ENCODE measurements at places on chromosomes 6 and 20.

GRCh38 chr6:15449011-15449410, 203.1 kb downstream of the JARID2 start:
- no peak for DNase-seq

DNA sequence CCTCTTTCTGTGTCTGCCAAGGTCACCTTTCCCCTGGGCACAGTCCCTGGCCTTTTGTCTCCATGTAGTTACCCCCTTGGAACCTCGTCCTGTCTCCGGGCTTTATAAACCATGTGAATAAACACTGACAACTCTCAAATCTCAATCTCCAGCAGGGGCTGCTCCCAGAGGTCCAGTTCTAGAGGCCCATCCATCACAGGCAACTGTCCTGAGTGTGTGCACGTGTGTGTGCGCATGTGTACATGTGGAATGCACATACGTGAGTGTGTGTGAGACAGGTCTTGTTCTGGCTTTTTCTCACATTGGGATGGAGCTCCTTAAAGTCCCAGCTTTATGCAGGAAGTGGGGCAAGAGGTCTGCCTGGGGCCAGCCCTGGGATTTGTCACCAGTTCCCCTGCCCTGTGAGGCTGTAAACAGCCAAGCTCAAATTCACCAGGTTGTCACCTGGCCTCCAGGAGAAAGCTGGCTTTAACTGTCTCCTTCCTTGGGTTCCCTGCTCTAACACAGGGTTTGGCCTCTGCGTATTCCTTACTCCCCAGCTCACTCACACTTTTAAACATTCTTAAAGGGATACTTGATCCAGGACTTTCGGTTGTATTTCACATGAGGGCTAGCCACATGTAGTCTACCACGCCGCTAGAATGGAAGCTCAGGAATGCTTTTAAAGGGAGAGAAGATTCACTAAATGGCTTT, 42.7 kb downstream of the RAMACL start:
- no peak for DNase-seq

GRCh38 chr20:15139522-15139921, 802.1 kb upstream of the FLRT3 start:
- DNase-seq: no peak

- DNase-seq: no peak
These were observed 48.5 kb downstream of the BTBD3 start for GRCh38 chr20:11966186-11966585.

GRCh38 chr20:24473435-24474223, 4.2 kb downstream of the SYNDIG1 start:
- no peak for DNase-seq

- DNase-seq: no peak
These were observed 55.5 kb upstream of the MYO6 start for GRCh38 chr6:75693534-75693933.

- DNase-seq: no peak
These were observed 898.8 kb downstream of the KIF16B start for GRCh38 chr20:15674253-15675060.

GRCh38 chr6:38134704-38135088, 315.2 kb downstream of the ZFAND3 start:
- no peak for DNase-seq

GRCh38 chr6:46293641-46294316, 123.0 kb upstream of the ENPP5 start:
- no peak for DNase-seq

GRCh38 chr6:89339565-89339964, 13.0 kb downstream of the UBE2J1 start:
- no peak for DNase-seq

- DNase-seq: no peak
These were observed at the start of gene IPCEF1 for GRCh38 chr6:154356690-154357089. Gene IPCEF1, minus strand, starts transcription at chr6:154356803. Its CDS starts 90,856 bp downstream, at chr6:154265947.

GRCh38 chr6:110755411-110755834, 59.8 kb downstream of the CDK19 start:
- no peak for DNase-seq

DNA sequence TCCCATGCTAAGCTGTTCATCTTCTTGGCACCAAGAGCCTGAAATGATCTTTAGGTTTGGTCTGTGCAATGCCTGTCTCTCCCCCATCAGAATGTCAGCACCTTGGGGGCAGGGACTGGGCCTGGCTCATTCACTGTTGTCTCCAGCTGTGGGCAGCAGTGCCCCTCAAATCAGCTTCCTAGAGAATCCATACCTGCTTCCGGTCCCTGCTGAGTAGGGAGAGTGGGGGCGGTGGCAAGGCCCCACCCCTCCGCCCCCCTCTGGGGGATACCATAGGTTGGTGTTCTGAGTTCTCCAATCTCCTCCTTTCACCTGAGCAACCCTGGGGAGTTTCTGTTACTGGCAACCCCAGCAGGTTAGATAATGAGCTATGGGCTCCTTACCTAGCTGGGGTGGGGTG, 19.2 kb upstream of the SPDEF start:
- DNase-seq: no peak

- no peak for DNase-seq
These were observed 13.3 kb upstream of the HMGN4 start for GRCh38 chr6:26524722-26525370.

- DNase-seq: no peak
These were observed 1.0 kb upstream of the HFE start for GRCh38 chr6:26086211-26086610.

GRCh38 chr6:80522576-80522975, 416.1 kb downstream of the BCKDHB start:
- no peak for DNase-seq

- DNase-seq: no peak
These were observed 3.4 kb upstream of the TBC1D7 start for GRCh38 chr6:13331516-13332348.

- no peak for DNase-seq
These were observed 242.4 kb upstream of the STXBP5 start for GRCh38 chr6:146961831-146962230.

GRCh38 chr6:88443554-88443953, 277.4 kb upstream of the CNR1 start:
- DNase-seq: no peak

DNA sequence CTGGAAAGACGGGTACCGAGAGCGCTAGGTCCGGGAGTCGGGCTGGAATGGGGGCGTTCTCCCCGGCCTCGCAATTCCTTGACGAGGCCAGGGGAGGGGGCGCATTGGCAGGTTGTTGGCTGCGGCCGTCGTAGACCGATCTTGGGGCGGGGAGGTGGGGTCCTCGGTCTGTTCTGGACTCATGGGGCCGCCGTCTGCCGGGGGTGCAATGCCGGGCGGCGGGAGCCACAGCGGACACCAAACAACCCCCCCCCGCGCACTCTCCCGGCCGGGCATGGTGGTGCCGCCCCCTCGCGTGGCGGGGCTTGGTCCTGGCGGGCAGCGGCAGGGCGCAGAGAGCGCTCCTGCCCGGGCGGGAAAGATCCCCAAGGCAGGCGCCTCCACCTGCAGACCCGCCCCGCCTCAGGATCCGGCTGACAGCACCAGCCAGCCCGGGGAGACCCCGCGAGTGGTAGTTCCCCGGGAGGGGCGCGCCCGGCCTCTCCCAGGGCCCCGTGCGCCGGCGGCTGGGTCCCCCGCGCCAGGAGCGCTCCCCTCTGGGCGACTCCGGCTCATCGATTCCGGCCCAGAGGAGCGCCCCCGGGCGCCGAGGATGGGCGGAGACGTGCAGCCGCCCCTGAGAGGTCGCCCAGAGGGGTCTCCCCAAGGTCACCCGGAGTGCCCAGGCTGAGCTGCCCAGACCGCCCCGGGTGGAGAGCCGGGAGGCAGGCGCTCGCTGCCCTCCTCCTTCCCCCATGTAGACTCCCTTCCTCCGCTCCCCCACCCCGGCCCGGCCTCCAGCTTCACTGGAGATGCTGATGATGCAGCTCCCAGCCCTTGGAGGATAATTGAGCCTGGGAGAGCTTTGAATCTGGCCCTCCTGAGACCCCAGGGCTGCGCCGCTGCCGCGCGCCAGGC, 709 bp downstream of the PPP1R16B start:
- no peak for DNase-seq

- no peak for DNase-seq
These were observed 133.0 kb upstream of the TAB2 start for GRCh38 chr6:149184523-149184922.

DNA sequence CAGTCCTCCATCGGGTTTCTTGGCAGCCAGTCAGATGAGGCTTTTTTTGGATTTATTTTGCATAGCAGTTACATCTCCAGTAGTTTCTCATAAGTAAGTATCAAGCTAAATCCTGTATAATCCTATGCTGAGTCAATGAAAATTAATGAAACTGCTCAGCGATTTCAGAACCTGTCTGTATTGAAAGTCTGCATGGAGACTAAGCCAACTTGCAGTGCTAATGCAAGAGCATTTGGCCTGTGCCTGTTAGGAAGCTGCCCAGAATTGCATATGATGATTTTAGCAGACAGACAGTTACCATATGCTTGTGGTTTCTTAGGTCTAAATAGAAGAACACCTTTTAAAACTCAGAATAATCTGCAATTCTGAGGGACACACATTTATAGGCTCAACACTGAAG, 25.2 kb upstream of the LRRN4 start:
- DNase-seq: no peak

DNA sequence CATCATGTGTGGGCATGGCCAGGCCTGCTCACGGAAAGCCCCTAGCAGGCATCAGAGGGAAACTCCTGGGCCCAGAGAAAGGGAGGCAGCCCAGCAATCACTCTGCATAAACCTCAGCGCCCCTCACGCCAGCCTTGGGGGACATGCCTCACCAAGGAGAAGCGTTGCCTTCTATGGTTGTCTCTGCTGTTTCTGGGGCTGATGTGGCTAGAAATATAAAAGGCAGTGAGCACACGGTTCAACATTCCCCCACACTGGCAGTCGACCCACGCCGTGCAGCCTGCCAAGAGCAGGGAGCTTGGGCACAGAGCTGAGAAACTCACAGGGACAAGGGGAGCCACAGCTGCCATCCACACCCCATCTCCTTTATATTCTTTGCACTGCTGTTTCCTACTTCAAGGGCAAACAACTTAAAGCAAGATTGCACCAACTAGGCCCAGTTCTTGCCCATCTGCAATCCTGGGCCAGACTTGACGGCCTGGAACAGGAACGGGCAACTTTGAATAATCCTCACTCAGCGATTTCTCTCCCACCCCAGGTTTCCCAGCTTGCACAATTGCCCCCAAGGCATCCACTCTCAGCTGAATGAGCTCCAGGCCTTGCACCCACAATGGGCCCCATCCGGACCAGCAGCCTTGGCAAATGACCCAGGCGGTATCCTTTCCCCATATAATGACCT, 35.5 kb upstream of the FOXC1 start:
- no peak for DNase-seq

DNA sequence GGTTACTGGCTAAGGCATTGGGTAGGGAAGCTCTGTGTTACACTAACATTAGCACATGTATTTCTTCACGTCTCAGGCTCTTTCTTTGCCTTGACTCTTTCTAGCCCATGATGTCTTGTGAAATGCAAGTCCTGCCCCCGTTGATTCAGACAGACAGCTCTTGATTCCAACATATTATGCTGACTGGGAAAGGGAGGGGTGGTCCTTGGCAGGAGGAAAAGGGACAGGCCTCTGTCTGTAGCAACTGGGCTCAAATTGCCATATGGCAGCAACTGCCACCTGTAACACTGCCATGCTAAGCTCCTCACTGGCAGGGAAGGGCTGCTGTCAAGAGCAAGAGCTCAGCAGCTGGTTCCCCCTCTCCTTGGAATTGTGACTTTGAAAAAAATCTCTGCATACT, 5.7 kb upstream of the KCNK15 start:
- DNase-seq: no peak

DNA sequence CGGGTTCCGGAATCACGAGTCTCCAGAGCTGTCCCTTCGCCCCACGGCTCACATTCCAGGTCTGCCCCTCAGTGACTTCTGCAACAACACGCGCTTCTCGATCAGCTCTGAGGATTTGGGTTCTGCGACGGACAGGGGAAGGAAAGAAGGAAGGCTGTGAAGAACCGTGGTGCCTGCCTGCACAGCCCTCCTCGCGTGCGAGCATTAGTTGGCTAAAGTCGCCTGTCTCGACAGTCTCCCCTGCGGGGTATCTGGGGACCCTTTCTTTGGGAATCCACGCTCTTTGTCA, 23.1 kb downstream of the VPS52 start:
- DNase-seq: no peak

DNA sequence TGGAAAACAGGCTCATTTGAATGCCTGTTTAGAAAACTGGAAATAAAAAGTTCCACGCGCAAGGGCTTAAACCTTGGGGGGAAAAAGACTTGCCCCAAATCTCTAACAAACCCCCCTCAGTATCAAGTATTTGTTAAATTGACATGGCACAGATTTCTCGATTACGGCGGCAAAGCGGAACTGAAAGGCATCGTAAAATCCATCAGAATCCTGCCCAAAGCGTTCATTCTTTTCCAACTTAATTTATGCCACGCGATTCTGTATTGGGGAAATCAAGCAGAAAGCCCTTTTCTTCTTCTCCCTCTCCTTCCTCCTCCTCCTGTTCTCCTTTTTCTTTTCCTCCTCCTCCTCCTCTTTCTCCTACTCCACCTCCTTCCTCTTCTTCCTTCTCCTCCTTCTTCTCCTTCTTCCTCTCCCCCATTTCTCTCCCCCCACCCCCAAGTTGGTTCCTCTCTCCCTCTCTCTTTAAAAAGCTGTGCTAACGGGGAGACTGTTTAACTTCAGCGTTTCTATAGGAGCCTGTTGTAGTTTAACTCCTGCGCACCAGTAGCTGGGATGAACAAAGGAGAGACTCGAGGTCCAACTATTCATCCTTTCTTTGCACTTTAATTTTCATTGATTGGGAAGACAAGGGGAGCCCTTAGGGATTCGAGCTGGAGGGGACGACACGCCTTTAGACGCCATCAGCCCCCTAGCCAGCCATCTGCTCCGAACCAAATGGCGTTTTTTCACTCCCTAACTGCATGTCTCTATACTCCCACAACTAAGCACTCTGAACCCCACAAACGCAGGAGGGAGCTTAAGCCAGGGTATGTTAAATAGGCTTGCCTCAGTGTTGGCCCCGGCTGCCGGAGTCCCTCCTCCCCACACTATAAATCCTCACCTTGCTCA, 2.7 kb upstream of the DLL1 start:
- no peak for DNase-seq

DNA sequence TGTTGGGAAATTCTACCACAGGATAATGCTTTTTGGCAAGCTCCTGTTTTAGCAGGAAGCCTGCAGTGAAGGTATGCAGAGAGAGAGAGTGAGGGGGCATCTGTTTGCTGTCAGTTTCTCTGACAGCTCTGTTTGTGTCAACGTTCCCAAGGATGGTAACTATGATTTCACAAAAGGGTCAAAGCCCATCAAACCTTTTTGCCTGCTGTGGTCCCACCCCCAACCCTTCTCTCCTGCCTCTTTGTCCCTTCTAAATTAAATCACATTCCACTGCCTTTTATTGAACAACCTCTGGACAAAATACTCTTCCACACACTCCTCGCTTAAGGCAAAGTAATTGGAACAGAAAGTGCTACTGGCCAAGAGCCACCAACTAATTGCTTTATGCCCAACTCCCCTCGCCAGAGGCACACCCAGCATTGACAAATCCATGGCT, 128.3 kb downstream of the TSHZ2 start:
- DNase-seq: no peak

DNA sequence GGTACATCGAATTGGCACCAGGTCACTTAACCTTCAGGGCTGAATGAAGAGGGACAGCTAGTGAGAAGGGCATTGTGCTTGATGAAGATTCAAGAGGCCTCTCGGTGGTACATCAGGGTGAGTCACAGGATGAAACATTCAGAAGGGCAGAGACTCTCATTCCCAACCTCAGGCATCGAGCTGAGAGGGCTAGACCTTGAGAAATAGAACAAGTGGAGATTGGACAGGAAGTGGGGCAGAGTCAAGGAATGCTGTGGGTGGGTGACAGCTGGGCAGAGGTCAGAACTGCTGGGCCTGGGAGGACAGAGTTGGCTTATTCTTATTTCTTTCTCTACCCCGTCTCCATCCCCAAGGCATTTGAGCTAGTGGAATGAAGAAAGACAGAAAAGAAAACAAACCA, 126.0 kb downstream of the SCML4 start:
- no peak for DNase-seq
